ENCODE measurements at places on chromosomes 4 and X.

DNA sequence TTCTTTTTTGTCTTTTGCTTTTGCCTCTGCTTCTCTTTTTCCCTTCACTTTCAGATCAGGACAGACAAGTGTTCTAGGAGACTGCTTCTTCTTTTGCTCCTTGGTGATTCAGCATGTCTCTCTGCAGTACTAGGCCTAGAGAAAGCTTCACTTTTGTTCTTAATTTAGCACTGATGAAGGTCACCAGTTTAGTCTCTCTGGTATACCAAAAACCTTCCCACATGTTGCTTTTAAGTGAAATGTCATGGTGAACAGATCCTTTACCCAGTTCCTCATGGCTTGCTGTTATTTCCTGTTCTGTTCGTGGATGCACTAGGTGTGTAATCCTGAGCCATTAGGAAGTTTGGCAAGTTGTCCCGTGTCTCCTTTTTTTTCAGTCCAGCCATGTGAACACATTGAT, 53.3 kb downstream of the NBDY start:
- DNase-seq, result no peak

- DNase-seq, result no peak
Measured at GRCh38 chr4:128378668-128379067, 91.1 kb upstream of the PGRMC2 start.

DNA sequence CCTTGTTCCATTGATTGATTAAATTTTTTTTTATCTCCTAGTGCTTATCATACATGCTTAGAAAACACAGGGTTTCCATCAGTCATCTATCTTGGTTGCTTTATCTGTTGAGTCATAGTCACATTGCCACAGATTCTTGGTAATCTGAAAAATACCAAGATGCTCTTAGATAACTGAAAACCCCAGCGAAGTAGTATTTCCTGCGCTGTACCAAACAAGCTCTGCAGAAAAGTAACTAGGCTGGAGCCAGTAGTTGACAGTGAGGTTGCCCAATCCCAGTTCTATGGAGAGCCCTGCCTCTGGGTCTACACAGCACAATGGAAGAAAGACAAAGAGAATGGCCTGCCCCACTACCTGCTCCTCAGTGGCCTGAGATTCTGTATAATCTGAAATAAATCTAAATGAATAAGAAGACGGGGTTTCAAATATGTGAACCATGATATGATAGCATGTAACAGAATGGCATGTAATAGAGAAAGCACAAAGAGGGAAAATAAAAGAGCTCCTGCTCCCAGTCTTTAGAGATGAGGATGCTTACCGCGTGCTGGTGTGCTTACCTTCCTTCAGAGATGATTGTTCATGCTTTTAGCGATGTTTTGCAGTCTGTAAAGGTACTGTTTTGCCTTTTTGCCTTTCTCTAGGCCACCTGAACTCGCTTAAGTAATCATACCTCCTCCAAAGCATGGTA, 55.3 kb upstream of the RAPGEF2 start:
- no peak for DNase-seq

DNA sequence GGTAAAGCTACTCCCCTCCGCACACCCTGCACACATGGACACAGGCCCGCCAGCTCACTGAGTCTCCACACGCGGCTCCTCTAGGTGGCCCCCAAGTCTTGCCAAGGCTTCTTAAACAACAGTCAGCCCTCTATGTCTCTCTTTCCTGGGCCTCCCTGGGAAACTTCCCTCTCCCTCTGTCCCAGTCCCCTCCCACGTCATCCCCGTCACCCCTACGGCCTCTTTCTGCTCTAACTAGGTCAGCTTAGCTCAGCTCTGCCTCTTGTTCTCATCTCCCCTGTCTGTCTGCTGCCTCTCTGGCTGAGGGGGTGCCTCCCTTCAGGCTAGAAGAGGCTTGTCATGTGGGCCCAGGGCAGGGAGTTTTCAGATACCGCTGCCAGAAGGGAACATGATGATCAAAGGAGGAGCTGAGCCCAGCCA, 38.8 kb downstream of the SEPTIN6 start:
- DNase-seq, result no peak

DNA sequence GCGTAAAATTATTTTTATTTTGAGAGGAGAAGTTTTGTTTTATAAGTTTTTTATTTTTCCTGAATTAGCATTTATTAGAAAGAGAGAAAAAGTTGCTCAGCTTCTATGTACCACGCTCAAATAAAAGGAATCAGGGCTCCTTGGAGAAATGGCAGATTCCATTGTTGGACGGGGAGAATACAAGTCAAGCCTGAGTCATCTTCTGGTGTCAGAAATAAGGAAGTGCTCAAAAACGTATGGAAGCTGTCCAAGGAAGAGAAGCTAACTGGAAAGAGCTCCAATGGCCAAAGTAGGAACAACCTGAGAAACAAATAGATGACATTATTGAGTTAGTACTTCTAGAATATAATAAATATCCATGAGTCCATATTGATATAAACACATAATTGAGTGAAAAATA, 89.3 kb upstream of the NEIL3 start:
- DNase-seq, result no peak

Data from stimulated activated CD8-positive, alpha-beta memory T cell treated with anti-CD3 and anti-CD28 coated beads, Interleukin-4, amount 100 ng/mL, for 24 hours (primary cell).